ENCODE measurements at places on chromosomes 13 and 19. TPM values are rescaled to one million over a fixed set of nuclear protein-coding genes. Genes with fewer than 3 reads are reported as not detected.

RLN3 gene
- total RNA-seq, result not detected

URAD gene
- not detected for total RNA-seq

ZNF296 gene
- total RNA-seq, result 0.78 TPM

SCGB2B2 gene
- not detected for total RNA-seq

ICAM4 gene
- total RNA-seq, result not detected

FUT2 gene
- total RNA-seq, result not detected

ZNF837 gene
- total RNA-seq, result 1.9 TPM

ZNF177 gene
- 2.2 TPM for total RNA-seq

DNA sequence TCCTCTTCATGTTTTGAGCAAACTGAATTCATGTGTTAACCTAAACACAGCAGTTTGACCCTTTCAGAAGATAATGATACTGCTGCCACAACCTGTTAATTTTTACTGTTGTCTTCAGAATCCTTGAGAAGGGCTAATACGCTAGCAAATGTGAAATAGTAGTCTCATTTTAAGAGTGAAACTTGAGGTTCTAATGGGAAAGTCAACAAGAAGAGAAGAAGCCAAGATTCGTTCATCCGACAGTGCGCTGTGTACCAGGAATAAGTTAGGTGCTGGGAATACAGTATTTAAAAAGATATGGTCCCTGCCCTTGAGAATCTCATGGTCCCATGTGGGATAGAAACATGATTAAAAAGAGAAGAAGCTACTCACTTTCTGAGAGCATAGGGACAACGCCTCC lies 134.4 kb downstream of the KL start:
- DNase-seq, result no peak

- no peak for DNase-seq
Measured at GRCh38 chr13:50286324-50286723, 271.1 kb downstream of the KCNRG start.

GRCh38 chr19:3328743-3329142 lies 37.6 kb upstream of the NFIC start:
- no peak for DNase-seq

- no peak for DNase-seq
Measured at GRCh38 chr19:11452620-11453310, 17.3 kb downstream of the PRKCSH start.

- DNase-seq, result no peak
Measured at GRCh38 chr19:36041831-36042230, 9.2 kb upstream of the CLIP3 start.

DNA sequence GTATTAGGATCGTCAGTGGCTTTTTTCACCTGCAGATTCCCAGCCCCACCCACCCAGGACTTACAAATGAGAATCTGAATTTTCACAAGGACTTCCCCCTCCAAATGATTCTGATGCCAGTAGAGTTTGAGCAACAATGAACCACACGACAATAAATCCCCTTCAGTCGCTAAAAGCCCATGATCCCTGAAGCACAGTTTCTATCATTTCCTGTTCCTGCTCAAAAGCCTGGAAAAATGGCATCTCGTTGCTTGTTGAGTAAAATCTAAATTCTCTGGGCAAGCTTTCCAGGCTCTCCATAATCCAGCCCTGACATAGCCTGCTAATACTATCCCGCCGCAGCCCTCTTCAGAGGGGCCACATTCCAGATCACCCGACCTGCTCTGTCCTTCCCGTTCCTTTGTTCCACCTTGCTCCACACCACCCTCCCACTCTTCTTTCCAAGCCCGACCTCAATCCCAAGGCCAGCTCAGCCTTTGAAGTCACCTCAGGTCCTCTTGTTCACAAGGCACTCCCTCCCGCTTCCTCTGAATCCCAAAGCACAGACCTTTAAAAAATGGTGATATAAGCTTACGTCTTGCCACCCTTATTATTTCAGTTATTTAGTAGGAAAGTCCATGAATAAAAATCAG lies 67.9 kb downstream of the NUFIP1 start:
- no peak for DNase-seq

DNA sequence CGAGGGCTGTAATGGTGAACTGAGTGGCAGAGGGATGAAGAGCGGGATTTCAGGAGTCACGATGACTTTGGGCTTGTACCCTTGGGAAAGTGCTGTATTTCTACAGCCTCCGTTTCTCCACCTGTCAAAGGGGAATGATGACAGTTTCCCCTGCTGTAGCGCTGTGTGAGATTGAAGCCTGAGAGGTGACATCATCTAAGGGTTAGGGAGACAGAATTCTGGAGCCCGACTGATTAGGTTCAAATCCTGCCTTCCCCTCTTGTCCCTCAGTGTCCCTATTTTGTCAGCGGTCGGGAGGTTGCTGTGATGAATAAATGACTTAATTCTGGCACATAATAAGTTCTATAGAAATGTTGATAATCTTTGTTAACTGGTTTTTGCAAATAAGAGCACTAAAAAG lies 693 bp downstream of the MRPL4 start:
- no peak for DNase-seq

DNA sequence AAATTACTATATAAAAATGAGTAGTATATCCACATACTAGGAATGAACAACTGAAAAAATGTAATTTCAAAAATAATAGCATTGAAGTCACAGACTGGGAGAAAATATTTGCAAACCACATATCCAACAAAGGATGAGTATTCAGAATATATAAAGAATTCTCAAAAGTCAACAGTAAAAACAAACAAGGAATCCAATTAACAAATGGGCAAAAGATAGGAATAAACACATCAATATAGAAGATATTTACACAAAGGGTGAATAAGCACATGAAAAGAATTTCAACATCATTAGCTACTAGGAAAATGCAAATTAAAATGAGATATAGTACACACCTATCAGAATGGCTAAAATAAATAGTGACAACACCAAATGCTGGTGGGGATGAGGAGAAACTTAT lies 37.0 kb downstream of the MYCBP2 start:
- no peak for DNase-seq

DNA sequence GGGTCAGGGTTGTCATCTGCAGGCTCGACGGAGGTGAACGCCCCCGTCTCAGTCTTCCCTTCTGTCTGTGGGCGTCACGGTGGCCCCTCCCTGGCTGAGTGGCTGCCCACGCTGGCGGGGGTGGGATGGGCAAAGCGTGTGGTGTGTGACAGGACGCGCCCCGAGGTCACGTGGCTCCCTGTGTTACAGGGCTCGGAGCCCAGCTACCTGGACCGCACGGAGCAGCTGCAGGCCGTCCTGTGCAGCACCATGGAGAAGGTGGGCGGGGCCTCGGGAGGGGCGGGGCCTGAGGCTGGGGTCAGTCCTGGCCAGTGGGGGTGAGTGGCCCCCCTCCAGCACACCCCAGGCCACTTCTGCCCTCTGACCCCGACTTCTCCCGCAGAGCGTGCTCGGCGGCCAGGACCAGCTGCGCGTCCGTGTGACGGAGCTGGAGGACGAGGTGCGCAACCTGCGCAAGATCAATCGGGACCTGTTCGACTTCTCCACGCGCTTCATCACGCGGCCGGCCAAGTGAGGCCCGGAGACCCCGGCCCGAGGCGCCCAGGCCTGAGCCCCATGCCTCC lies 6.3 kb upstream of the GRIN3B start:
- DNase-seq, result no peak

- no peak for DNase-seq
Measured at GRCh38 chr13:44304433-44304725, 69.2 kb upstream of the SERP2 start.

GRCh38 chr13:29761160-29761559 lies 89.3 kb downstream of the UBL3 start:
- DNase-seq, result no peak

- DNase-seq, result no peak
Measured at GRCh38 chr19:28234637-28235036, 978.3 kb downstream of the UQCRFS1 start.

DNA sequence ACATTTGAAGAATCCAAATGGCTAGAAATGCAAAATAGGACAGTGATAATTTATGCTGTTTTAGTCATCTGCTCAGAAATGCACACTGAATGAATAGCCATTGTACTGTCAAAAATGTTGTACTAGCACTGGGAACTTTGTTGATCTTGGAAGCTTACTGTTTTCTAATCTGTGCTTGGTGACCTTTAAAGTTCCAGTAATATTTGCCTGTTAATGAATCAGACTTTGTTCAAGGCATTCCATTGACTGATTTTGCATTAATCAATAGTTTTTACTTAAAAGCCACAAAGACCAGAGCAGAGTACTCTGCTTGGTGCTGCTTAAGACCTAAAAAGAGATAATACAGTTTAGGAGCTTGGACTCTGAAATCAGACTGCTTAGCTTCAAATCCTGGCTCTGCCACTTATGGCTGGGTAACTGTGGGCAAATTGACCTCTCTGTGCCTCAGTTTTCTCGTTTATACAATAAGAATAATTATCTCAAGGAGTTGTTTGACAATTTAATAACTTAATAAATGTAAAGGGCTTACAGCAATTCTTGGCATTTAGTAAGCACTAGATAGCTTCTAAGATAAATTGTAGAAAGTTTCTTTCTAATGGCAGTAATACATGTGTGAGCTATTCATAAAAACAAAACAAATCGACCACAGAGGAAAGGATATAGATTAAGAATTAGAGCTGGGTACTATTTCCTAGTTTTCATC lies 4.6 kb upstream of the SLAIN1 start:
- no peak for DNase-seq

DNA sequence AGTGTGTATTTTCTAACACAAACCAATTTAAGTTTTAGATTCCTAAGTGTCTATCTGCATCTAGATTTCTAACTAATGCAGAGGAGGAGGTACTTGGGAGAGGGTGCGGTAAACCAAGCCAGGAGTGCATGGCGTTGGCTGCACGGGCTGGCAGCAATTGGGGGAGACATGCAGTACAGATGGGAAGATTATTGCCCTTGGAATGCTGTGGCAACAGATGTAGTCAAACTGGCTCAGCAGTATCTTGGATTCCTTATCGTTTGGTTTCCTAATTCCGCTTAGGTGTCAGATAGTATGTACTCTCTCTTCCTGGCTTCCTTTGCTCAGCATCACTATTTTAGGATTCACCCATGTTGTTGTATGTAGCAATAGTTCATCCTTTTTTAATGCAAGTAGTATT lies 29.4 kb upstream of the STK24 start:
- no peak for DNase-seq

GRCh38 chr13:91046715-91047327 lies 300.7 kb upstream of the MIR17HG start:
- DNase-seq, result no peak

DNA sequence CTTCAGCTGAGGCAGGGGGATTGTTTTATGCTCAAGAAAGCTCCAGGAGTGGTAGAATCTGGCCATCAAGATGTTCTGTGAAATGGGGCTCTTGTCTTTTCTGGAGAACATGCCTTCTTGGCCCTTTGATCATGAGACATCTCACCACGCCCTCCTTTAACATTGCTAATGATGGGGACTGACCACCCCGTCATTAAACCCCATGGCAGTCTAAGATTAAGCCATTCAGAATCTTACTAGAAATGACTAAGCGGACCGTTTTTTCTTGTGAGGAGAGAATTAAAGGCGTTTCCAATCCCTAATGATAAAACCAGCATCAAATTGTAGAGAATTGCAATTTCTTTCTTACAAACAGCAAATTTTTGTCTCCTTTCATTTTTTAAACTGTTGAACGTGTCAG lies 89.4 kb downstream of the COL4A2 start:
- DNase-seq, result no peak

All from glomerular endothelial cell (primary cell).